Dorsolateral prefrontal cortex (tissue), 122 donors: ENCODE measurements at places on chromosomes 7 and 10.

- DNase-seq: no peak
Measured at GRCh38 chr7:21077602-21078001, 290.9 kb upstream of the SP8 start.

GRCh38 chr10:63228237-63228636, 95.1 kb downstream of the NRBF2 start:
- no peak for DNase-seq

- no peak for DNase-seq
Measured at GRCh38 chr10:59125666-59126065, 50.8 kb upstream of the PHYHIPL start.

DNA sequence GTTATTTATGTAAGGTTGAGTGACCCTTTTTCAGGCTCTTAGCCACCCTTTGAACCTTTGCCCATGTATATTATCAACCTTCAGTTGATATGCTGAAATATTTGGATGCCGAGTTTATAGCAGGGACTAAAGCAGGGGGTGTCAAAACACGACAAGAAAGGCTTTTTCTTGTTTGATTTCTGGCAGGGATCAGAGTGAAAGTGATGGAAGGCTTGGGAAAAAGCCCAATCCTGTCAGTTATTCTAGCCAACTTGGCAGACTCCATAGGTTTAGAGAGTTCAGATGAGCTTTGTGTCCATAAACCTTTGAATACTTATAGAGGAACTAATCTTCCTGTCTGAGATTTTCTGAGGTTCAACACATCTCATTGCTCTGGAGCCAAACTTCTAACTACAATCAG, 47.5 kb downstream of the INHBA start:
- no peak for DNase-seq

GRCh38 chr10:121813211-121813815, 114.5 kb downstream of the ATE1 start:
- no peak for DNase-seq

- no peak for DNase-seq
Measured at GRCh38 chr7:147524726-147525250, 1065.8 kb upstream of the C7orf33 start.

DNA sequence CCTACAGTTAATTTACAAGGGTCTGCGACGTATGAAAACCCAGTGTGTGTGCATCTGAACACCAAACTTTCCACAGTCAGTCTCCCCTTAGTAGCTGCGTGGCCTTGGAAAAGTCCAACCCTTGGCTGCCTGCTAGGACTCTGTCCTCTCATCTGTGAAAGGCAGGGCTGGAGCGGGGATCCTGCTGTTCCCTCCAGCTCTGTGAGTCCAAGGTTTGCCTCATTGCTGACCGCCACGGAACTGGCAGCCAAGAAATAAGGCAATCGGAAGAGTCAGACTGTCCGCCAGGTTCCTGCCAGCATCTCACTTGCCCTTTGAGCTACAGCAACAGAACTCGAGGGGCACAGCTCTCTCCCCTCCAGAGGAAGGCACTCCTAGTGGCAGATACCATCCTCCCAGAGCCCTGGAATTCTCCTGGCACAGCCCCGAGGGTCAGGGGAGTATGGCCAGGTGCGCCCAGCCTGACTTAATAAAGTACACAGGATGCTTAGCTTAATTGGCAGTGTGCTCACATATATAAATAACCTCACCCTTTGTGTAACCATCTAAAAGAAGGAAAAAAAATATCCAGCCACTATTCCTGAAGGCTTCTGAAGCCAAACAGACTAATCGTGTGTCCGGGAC, 530.1 kb upstream of the FOXK1 start:
- DNase-seq: no peak

- DNase-seq: no peak
Measured at GRCh38 chr10:65394502-65395297, 1531.1 kb upstream of the LRRTM3 start.
